ENCODE measurements at places on chromosomes 3 and 15. TPM values are rescaled to one million over a fixed set of nuclear protein-coding genes. Genes with fewer than 3 reads are reported as not detected.

CHDH gene
- total RNA-seq, result under 0.01 TPM

DPP8 gene
- total RNA-seq, result 26.1 TPM

GPR160 gene
- 0.39 TPM for total RNA-seq

TICRR gene
- total RNA-seq, result 6.2 TPM

SAMD7 gene
- not detected for total RNA-seq

SMCO1 gene
- total RNA-seq, result under 0.01 TPM

EPHA6 gene
- total RNA-seq, result not detected

CYP1A2 gene
- total RNA-seq, result not detected
